ENCODE measurements at places on chromosomes 13 and 19.

- DNase-seq = no peak
These were observed 4.7 kb upstream of the PTGIR start for GRCh38 chr19:46629546-46630025.

GRCh38 chr19:39759457-39760184, 19.0 kb upstream of the LEUTX start:
- DNase-seq = no peak

DNA sequence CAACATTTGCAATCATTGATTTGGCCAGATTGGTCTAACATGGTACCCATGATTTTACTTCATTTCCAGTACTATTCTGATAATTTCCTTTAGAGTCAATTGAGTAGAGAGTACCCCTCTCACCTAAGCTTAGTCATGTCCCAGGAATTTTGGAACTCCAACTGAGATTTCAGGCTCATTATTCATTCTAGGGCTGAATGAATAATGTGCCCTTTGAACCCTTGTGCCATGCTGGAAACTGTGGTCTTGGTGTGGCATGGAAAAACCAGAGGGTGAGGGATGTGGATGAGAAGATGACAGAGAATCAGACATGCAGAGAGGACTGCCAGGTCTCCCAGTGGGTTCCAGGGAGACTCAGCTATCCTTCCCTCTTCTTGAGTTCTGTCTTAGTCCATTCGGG, 30.2 kb downstream of the ITM2B start:
- DNase-seq = no peak

GRCh38 chr13:28611654-28612131, 47.2 kb upstream of the POMP start:
- no peak for DNase-seq

DNA sequence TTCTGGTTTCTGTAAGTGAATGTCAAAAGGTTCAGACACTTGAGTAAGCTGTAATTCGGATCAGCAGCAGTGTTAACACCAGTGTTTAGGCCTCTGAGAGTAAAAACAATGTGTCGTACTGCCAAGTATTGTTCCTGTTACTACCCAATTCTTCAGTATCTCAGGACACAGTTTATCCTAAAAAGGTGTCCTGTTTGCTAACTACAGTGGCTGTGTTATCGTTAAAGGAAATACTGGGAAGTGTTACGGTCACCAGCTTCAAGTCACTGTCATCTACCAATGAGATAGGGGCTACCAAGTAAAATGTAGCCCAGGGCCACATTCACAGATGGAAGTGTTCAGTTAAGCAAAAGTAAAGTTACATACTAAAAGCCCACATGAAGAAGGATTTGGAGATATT, 2.3 kb upstream of the UPF3A start:
- DNase-seq = no peak
